ENCODE measurements at places on chromosomes 2 and 18.

GRCh38 chr2:28311660-28312249 lies 80.9 kb upstream of the FOSL2 start:
- DNase-seq: no peak

- no peak for DNase-seq
These were observed 124.7 kb upstream of the SERPINE2 start for GRCh38 chr2:224163566-224164307.

DNA sequence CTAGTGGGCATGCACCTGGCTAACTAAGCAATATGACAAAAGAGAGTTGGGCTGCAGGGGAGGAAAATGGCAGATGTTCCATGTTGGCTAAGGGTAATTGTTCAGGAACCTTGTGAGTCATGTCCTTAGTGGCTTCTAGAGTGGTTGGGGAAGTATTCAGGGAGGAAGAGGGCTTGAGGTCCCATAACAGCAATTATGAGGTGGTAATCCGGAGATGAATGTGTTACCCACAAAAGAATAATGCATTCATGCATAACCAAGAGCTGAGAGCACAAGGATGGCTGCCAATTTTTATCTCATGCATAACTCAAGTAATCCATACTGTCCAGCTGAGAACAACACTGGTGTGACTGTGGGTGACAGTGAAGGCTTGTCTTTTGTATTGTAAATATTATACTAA lies 42.9 kb downstream of the TMEFF2 start:
- DNase-seq: no peak

- no peak for DNase-seq
These were observed 6.2 kb upstream of the TMEM87B start for GRCh38 chr2:112048887-112049286.

DNA sequence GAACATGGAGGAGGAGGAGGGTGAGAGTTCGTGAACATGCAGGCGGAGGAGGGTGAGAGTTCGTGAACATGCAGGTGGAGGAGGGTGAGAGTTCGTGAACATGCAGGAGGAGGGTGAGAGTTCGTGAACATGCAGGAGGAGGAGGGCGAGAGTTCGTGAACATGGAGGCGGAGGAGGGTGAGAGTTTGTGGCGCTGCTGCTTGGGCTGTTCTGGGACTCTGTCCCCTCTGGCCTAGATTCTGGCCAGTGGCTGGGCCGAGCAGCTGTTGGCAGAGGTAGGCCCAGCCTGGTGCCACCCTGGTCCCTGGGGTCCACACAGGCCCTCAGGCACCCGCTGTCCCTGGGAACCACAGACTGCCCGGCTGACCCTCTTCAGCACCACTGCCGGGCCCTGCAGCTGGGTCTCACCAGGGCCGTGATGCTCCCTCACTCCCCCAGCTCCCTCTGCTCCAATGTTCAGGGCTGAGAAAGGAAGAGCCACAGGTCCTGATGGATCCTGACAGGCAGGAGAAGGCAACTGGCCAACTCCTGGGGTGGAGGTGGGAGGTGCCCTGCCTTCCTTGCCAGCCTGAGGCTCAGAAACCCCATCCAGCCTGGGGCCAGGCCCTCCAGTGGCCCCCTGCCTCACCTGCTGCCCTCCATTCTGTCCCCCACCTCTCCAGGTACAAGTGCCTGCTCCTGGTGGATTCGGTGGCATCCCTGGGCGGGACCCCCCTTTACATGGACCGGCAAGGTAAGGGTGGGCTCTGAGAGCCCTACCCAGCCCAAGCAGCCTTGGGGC lies 3.9 kb downstream of the AGXT start:
- no peak for DNase-seq

GRCh38 chr2:20915271-20915670 lies 92.4 kb upstream of the LDAH start:
- DNase-seq: no peak

DNA sequence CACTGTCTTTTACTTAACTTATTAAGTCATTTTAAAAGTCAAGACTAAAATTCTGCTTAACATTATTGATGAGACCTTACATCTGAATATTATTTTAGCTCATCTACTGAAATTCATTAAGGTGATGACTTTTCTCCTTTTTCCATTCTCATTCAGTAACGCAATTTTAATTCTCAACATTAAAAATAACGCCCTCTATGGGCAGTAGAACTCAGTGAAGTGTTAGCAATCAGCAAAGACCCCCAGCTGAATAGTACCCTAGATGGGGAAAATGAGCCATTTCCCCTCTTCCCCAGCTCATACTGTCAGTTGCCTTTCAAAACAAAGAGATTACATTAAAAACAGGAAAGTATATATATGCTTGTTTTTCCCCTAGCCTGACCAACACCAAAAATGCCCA lies 203.3 kb downstream of the NR4A2 start:
- no peak for DNase-seq

DNA sequence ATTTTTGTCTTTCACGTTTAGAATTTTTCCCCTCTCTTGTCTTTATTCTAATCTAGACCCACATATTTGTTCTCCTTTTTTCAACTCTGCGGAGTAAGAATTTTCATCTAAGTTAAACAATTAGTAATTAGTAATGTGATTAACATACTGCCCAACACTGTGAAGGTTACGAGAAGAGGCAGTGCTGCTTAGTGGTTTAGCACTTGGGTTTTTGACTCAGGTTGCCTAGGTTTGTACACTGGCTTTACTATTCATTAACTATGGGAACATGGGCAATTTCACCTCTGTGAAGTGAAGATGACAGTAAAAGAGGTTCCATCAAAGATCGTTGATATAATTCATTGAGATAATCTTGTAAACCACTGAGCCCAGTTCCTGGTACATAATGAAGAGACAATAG lies 82.2 kb upstream of the PNPT1 start:
- DNase-seq: no peak

DNA sequence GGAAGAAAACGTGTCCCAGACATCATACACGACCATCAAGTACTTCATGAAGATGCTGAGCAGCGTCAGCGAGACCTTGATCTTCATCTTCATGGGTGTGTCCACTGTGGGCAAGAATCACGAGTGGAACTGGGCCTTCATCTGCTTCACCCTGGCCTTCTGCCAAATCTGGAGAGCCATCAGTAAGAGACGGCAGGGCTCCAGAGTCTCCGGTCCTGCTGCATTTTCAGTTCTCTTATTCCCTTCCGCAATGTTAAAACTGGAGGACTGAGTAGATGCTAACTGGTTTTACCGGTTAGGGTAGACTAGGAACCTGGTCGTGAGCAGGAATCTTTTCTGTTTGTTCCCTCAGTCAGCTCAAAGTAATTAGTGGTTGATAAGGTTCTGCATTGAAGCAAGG lies 32.3 kb downstream of the SLC9A4 start:
- no peak for DNase-seq

DNA sequence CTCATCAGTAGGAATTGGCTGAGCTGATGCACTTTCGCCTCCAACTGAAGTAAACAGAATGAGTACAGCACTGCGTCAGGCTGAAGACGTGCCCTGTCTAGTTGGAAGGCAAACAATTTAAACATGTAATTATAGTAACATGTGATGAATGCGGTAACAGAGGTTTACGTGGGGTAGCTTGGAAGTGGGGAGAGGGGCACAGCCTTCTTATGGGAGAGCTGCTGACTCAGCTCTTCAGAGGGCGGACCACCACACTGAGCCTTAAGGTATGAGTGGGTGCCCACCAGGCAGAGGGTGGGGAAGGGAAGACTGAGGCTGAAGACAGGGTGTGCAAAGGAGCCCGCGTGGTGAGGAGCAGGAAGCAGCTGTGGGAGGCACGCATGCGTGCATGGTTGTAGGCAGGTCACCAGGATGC lies 6.2 kb upstream of the EHD3 start:
- no peak for DNase-seq

GRCh38 chr2:240401308-240401707 lies 34.2 kb upstream of the GPC1 start:
- no peak for DNase-seq

- no peak for DNase-seq
These were observed 64.6 kb upstream of the TFPI start for GRCh38 chr2:187618813-187619212.

- no peak for DNase-seq
These were observed 19.8 kb downstream of the EPHA4 start for GRCh38 chr2:221552291-221552690.

- no peak for DNase-seq
These were observed 101.7 kb upstream of the FN1 start for GRCh38 chr2:215537611-215538010.

DNA sequence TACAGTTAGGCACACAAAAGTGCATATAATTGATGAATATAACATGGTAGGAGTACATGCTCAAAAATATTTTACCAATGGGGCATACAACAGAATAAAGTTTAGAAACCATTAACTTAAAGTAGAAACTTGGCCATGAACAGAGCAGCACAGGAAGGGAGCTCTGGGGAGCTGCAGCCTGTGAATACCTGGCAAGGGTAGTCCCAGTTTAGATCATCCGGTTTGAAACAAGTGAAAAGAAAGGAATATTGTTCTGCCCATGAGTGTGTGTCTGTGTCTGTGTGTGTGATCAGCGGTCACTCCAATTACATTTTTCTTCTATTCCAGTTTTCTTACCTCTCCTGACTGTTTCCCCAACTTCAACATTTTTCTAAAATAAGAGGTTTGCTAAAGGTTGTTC lies 233.0 kb downstream of the ALK start:
- DNase-seq: no peak

DNA sequence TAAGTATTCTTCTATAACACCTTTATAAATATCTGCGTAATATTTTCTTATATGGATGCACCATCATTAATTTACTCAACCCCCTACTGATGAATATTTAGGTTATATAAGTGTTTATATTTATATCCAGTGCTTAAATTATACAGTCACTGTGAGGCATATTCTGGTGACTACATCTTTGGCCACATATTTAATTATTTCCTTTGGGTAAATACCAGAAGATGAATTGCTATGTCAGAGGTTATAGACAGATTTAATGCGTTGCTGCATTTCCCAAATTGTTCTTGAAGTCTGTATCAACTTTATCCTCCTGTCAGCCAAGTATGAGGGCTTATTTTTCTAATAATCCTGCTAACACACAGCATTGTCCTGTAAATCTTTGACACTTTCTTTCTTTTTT lies 18.7 kb downstream of the DYSF start:
- DNase-seq: no peak
